AG09319 (cell line): ENCODE measurements at places on chromosomes 3 and 15.

DNA sequence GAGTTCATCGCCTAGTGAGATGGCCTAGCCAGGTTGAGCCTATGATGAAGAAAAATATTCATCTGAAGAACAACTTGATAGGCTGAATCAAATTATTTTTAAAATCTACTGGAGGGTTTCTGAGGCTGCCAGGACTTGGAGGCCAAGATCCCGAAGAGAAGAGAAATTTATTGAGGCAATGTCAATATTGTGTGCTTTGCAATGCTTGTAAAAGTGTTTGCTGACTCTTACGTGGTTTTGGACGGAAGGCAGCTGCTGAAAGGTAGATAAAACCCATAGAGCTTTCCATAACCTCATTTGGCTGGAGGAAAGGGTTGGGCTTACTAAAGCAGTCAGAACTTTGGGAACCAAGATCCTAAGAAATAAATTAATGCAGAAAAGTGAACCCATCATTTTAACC lies 361.0 kb upstream of the IL12A start:
- no peak for DNase-seq

DNA sequence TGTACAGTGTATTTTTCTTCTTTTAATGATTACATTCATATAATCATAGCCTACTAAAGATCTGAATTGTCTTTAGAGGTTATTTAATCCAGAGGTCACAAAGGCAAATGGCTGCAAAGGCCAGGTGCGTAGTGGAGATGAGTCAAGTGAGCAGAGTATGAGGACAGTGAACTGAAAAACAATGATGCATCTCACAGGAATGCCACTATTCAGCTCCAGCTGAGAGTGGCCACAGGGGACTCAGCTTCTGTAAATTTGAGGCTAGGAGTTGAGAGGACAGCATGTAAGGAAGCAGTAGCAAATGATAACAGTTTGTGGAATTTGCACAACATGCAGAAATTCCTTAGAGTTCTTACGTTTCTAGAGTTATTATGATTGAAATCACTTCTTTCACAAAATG lies 50.4 kb downstream of the COL6A5 start:
- DNase-seq: no peak

DNA sequence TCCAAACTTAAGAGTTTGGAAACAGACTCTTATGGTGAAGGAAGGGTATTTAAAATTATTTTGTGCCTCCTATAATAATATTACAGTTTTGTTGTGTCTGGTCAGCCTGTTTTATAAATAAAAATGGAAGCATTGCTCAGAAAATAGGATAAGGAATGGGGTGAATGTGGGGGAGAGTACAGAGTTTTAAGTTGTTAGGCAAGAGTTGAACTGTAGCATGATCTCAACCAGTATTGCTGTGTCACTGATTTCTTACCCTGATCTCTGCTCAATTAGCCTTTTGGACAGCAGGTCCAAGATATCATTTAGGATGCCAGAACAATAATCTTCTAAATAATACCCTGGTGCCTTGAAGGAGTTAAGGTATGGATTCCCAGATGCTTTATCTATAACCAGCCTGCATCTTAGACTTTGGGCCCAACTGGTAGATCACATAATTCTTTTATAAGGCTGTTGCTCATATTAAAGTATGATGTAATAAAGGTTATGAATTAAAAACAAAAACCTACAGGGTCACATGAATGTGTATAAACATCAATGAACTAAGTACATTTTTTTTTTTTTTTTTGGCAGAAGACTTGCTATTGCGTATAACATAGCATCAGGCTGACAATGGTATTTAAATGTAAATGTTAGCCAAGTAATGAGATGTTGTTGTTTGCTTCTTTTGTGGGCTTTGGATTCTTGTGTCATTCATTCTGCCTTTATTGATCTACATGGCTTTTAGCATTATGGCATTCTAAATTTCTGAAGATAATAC lies 70.0 kb downstream of the MITF start:
- no peak for DNase-seq

DNA sequence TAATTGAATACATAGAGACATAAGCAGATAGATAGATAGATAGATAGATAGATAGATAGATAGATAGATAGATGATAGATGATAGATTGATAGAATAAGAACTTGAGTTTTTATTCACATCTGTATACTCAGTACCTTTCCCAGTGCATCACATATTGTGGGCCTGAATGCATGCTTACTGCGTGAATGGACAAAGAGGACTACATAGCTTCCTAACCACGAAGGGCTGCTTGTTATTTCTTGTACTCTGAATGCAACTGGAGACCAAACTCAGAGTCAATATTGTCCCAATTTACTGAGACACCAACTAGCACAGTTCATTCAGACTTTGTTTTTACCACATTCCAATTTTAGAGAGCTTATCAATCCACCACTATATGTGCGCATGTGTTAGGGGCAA lies 422.9 kb upstream of the GRM7 start:
- DNase-seq: no peak

DNA sequence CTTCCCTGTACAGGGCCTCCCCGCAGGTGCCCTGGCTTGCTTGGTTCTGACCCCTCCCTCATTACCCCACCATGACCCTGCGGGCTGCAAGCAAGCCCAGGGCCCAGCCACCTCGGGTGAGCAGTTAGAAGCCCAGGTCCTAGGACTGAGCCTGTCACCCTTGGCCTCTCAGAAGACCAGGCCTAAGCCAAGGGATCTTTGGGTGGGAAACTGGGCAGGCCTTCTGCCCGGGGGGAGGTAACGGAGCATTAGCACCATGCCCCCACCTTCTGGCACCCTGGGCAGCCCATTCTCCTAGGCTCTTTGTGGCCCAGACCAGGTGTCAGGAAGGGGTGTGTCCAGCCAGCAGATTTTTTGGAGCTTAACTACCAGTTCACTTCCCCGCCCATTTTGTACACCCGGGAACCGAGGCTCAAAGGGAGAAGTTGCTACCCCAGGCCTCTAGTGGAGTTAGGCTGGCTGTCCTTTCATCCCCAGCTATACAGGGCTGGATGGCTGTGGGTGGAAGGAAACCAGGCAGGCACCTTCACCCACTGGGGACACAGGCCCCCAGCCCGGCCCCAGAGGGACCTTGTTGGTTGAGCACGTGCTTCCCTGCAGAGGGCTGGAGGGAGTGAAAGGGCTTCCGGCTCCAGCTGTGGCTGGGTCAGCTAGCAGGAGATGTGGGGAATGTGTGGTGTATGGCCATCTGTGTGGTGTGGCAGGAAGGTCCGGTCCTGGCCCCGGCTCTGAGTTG lies 1.4 kb downstream of the CSK start:
- DNase-seq: no peak

GRCh38 chr15:81865850-81866537 lies 179.8 kb downstream of the MEX3B start:
- DNase-seq: no peak

DNA sequence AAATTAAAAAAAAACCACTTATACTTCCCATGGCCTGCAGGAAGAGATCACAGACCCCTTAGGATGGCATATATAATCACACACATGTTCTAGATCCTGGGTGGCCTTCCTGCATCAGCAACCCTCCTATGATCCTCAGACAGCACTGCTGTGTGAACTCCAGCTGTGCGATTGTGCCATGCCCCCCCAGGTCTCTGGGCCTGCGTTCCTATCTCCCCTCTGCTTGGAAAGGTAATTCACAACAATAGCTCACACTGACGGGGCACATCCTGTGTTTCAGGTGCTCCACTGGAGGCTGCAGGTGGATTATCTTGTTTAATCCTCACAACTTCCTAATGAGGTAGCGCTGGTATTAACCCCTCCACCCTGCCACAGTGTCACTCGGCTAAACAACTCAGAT lies 71.2 kb upstream of the GLCE start:
- DNase-seq: no peak
